ENCODE measurements at places on chromosomes 2 and 18. TPM values are rescaled to one million over a fixed set of nuclear protein-coding genes. Genes with fewer than 3 reads are reported as not detected.

The ATP6V1B1 gene
- polyA plus RNA-seq: 3.1 TPM

The HDHD2 gene
- polyA plus RNA-seq: 26.2 TPM

The C2orf80 gene
- not detected for polyA plus RNA-seq

The EFR3B gene
- polyA plus RNA-seq: 0.36 TPM

DNA sequence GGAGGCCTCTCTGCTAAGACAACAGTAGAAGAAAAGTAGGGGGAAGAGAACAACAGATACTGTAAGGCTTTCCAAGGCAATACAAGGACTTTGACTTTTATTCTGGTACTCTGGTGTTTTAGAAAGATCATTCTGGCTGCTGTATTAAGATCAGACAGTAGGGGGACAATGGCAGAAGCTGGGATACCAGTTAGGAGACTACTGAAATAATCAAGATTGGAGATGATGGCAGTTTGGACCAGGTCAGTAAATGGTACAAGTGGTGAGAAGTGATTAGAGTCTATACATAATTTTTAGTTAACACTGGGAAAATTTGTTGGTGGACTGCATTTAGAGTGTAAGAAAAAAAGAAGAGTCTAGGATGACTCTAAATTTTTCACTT is 139.7 kb downstream of the ROCK1 start:
- H3K4me1 ChIP-seq: no peaks in the 10 kb centered on the region
- no peaks in the 10 kb centered on the region for H3K27me3 ChIP-seq
- peaks cover 3% of the 10 kb centered on the region for H3K36me3 ChIP-seq

GRCh38 chr2:96699021-96699420 is 40.8 kb downstream of the LMAN2L start:
- DNase-seq: no peak
- no peak overlapping the region for H3K4me3 ChIP-seq
- no peak overlapping the region for H3K27ac ChIP-seq
- no peaks in the 10 kb centered on the region for H3K4me1 ChIP-seq
